ENCODE measurements at places on chromosomes 13 and 19. TPM values are rescaled to one million over a fixed set of nuclear protein-coding genes. Genes with fewer than 3 reads are reported as not detected.

The SULT2B1 gene
- 0.24 TPM for total RNA-seq

The LGALS14 gene
- total RNA-seq = not detected

The ZNF844 gene
- total RNA-seq = 1.5 TPM

The TRPM4 gene
- 107 TPM for total RNA-seq

The KCTD4 gene
- not detected for total RNA-seq

The ZNF649 gene
- total RNA-seq = 26.3 TPM

GRCh38 chr13:86585835-86586234 lies 786.6 kb upstream of the SLITRK6 start:
- DNase-seq = no peak

- DNase-seq = no peak
These were observed at the start of gene OVOL3 for GRCh38 chr19:36110487-36111199. Gene OVOL3 (plus strand): TSS chr19:36111143. CDS start chr19:36111203, 60 bp downstream.

DNA sequence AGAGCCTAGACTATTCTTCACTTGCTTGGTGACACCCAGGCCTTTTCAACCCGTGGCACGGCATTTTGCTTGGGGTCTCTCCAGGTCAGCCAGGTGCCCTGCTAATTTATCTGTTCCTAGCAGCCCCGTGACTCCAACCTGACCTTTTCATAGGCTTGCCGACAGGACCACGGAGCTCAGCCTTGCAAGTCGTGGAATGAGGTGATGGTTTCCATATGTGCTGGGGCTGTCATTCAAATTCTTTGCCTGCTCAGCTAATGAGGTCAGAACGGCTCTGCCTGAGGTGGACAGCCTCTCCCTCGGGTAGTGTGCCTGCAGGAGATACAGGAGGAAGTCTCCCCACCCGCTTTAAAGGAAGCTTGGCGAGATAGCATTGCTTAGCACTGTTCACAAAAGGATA lies 61.0 kb downstream of the SHISA2 start:
- DNase-seq = no peak

DNA sequence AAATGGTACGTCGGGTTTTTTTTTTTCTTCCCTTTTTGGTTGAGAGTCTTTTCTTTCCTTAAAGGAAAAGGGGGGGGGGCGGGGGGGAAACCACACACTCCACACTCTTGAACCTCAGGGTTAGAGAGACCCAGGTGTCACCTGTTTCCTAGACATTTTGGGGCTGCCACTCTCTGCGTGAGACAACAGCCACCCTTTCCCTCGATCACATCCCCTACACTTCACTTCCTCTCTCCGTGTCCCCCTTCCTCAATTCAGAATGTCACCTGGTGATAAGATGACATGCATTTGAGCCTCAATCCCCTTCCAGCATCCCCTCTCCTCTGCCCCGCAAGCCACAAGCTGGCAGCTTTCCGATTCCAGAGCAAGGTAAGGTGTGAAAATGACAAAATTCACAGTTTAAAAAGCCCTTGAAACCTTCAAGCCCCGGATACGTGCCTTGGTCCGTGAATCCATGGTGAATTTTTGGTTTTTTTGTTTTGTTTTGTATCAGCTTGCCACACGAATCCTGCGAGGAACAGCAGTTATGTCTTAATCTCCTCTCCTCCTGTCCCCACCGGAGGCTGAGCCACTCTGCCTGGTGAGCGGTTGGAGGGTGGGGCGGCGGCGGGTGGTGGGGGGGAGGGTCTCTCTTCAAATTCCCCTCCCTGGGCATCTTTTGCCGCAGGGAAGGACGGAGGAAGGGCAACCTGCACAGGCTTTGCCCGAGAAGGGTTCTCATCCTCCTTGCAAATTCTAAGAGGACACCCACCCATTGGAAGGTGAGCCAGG lies 4.2 kb downstream of the PTPRS start:
- no peak for DNase-seq

GRCh38 chr13:99545979-99546378 lies 44.7 kb downstream of the TM9SF2 start:
- DNase-seq = no peak

All from A673 (cell line).